Lung (tissue), 17 donors: ENCODE measurements at places on chromosomes 2 and 18. TPM values are rescaled to one million over a fixed set of nuclear protein-coding genes. Genes with fewer than 3 reads are reported as not detected.

DNA sequence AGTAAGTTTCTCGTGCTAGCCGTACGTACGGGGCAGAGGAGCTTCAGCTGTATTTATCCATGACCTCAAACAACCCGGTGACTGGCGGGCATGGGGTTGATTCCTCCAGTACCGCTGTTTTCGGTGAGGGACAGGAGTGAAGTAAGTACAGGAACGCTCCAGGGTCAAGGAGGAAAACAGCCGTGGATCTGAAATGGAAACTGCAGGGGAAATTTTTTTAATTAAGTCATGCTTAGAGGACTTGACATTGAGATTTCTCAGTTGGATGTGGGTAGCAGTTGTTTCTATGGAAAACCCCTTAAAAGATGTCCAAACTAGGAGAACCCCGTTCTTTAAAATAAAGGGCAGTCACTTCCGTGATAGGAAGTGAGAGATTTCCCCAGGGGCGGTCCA is 1.2 kb downstream of the RAB12 start:
- peaks cover 12% of the 10 kb centered on the region for H3K4me1 ChIP-seq
- peak overlapping the region; percentile 94 for H3K4me3 ChIP-seq
- H3K27me3 ChIP-seq: no peaks in the 10 kb centered on the region
- peaks cover 6% of the 10 kb centered on the region for H3K36me3 ChIP-seq
- DNase-seq: no peak

DNA sequence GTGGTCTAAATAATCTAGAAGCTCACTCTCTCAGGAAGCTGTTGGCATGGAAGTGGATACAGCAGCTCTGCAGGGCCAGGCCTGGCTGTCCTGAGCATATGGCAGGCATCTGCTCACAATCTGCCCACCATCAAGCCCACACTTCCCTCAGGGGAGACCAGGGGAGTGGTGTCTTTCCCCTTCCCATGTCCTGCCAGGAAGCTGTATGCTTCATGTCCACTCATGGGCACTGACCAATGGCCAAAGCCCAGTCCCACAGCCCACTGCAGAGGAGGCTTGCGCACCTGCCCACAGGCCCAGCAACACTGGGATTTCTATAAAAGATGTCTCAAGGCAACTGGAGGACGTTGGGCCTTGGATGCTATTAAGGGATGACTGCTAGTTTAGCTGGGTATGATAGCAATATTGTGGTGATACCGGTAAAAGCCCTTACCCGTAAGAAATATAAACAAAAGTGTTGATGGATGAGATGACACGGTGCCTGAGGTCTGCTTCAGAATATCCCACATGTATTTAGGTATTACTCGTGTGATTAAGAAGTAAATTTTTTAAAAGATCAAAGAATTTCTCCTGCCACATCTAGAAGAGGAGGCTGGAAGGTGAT is 106.7 kb upstream of the CTDP1 start:
- H3K4me1 ChIP-seq: no peaks in the 10 kb centered on the region
- peaks cover 7% of the 10 kb centered on the region for H3K27me3 ChIP-seq
- no peak overlapping the region for H3K4me3 ChIP-seq
- H3K36me3 ChIP-seq: no peaks in the 10 kb centered on the region

DNA sequence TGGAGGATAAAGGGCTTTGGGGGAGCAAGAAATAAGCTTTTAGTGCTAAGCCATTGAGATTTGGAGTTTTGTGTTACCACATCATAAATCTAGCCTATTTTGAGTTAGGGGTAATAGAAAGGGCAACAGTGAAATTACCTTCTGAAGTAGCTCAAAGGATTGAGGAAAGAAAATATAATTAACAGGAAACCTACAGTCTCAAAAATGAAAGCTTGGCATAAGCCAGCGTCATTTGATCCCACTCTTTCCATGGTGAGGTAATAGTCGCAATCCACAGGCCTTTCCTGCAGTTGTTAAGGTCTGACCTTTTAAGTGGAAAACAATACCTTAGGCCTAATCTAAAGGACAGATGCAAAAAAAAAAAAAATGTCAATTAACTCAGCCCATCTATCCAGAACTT is 182.7 kb downstream of the UXS1 start:
- H3K4me1 ChIP-seq: no peaks in the 10 kb centered on the region
- no peaks in the 10 kb centered on the region for H3K27me3 ChIP-seq
- H3K27ac ChIP-seq: no peak overlapping the region
- DNase-seq: peak; percentile 30
- no peaks in the 10 kb centered on the region for H3K36me3 ChIP-seq

- H3K27me3 ChIP-seq: no peaks in the 10 kb centered on the region
- DNase-seq: no peak
- H3K36me3 ChIP-seq: peaks cover 37% of the 10 kb centered on the region
- H3K27ac ChIP-seq: no peak overlapping the region
- no peak overlapping the region for H3K4me3 ChIP-seq
Measured at GRCh38 chr18:3458952-3459853, 9.2 kb downstream of the TGIF1 start.

GRCh38 chr2:178704876-178705275 is 102.3 kb downstream of the TTN start:
- no peak overlapping the region for H3K4me3 ChIP-seq
- peaks cover 29% of the 10 kb centered on the region for H3K36me3 ChIP-seq
- no peaks in the 10 kb centered on the region for H3K27me3 ChIP-seq

DNA sequence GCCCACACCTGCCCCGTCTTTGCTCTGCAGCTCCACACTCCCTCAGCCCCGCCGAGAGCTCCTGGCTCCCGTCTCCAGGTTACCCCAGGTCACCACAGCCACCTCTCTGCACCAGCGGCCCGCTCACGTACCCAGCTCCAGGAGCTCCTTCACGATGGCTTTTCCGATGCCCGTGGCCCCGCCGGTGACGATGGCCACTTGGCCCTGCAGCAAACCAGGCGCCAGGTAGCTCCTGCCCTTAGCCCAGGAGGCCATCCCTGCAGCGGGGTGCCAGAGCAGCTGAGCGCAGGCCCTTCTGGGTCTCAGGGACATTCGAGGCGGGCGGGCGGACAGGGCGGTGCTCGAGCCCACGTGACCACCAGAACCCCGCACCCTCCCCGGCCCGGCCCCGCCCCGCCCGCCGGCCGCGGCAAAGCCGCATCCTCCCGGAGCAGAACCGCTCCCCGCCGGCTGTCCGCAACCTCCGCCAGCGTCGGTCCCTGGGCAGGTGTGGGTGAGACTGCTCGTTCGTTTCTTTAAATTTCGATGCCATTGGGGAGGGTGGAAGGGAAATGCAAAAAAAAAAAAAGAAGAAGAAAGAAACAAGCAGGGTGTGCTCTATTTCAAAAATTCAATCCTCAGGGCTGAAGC is at the start of the genes PECR and TMEM169:
Gene PECR (minus strand): TSS at position 323 of the 630 bp plus-strand sequence. CDS start 68 bp downstream, at position 255.
Gene TMEM169 (plus strand): TSS at position 433 of the 630 bp plus-strand sequence. CDS start 14,045 bp downstream, outside the sequence.
- no peaks in the 10 kb centered on the region for H3K36me3 ChIP-seq
- H3K4me1 ChIP-seq: peaks cover 14% of the 10 kb centered on the region
- H3K27ac ChIP-seq: no peak within 1 kb of the TSS
- DNase-seq: peak; percentile 81
- peak within 1 kb of the TSS; percentile 98 for H3K4me3 ChIP-seq

Gene EGR4
- total RNA-seq: not detected

Gene ACVR1C
- 1.9 TPM for total RNA-seq

Gene REG3G
- total RNA-seq: 0.43 TPM
